ENCODE measurements at places on chromosomes 16 and 17. TPM values are rescaled to one million over a fixed set of nuclear protein-coding genes. Genes with fewer than 3 reads are reported as not detected.

The FN3K gene
- 1.7 TPM for total RNA-seq

DNA sequence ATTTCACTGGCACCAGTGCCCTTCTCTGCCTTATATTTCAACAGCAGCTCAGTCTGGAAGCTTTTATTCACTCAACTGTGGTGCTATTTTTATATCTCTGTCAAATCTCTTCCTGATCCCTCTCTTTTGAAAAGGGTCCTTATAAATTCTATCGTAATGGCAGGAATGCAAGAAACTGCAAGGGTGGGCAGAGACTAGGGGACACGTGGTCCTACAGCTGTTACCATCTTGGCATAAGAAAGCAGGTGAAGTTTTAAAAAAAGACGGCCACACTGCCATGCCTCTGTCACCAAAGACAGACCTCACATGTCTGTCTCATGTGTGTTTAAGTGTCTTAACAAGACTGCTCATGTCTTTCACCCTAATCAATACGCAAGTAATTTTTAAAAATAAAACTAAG is 368.4 kb upstream of the CDH11 start:
- H3K36me3 ChIP-seq, result no peaks in the 10 kb centered on the region
- H3K4me3 ChIP-seq, result no peak overlapping the region
- H3K27ac ChIP-seq, result no peak overlapping the region
- peaks cover 12% of the 10 kb centered on the region for H3K4me1 ChIP-seq
- peaks cover 3% of the 10 kb centered on the region for H3K27me3 ChIP-seq

The CDRT15 gene
- total RNA-seq, result not detected

DNA sequence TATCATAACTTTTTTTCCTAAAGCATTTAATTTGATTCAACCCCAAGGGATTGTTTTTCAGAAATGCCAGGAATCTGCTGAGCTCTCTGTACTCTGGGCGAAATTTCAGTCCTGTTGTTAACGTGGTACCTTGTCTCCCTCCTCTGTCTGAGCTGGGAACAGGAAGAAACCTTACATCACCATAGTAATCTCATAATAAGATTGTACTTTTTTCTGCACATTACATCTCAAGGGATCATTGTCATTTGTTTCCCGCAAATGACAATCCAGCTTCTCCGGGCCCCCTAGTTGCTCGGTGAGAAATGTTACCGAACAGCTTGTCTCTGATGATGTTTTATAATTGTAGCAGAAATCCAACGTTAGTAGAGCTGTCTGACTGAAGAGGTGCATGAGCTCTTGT is 152.7 kb upstream of the ERCC4 start:
- DNase-seq, result no peak
- H3K4me1 ChIP-seq, result no peaks in the 10 kb centered on the region
- no peaks in the 10 kb centered on the region for H3K36me3 ChIP-seq
- H3K4me3 ChIP-seq, result no peak overlapping the region

The KRT40 gene
- not detected for total RNA-seq

DNA sequence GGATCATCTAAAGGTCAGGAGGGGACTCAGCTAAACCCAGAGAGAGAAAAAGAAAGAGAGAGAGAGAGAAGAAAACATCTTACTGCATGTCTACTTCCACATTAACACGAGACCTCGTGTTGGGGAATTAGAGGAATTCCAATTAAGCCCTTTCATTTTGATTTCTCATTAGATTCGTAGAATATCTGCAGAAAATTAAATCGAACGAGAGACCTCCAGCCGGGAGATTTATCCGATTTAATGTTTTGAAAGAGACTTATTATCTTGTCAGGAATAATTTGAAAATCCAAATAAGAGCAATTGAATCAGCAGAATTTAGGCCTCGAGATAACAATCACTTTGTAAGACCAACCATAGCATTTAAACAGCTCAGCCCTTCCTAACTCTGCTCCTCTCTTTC is 175.6 kb downstream of the ABCC12 start:
- H3K27me3 ChIP-seq, result peaks cover 12% of the 10 kb centered on the region
- H3K4me3 ChIP-seq, result no peak overlapping the region
- H3K4me1 ChIP-seq, result peaks cover 8% of the 10 kb centered on the region
- no peaks in the 10 kb centered on the region for H3K36me3 ChIP-seq
- no peak for DNase-seq
- no peak overlapping the region for H3K27ac ChIP-seq

- H3K27ac ChIP-seq, result peak overlapping the region; percentile 100
- H3K4me3 ChIP-seq, result no peak overlapping the region
- H3K4me1 ChIP-seq, result peaks cover 67% of the 10 kb centered on the region
- peaks cover 10% of the 10 kb centered on the region for H3K27me3 ChIP-seq
These were observed 186.4 kb downstream of the SEC14L1 start for GRCh38 chr17:77327181-77327565.

DNA sequence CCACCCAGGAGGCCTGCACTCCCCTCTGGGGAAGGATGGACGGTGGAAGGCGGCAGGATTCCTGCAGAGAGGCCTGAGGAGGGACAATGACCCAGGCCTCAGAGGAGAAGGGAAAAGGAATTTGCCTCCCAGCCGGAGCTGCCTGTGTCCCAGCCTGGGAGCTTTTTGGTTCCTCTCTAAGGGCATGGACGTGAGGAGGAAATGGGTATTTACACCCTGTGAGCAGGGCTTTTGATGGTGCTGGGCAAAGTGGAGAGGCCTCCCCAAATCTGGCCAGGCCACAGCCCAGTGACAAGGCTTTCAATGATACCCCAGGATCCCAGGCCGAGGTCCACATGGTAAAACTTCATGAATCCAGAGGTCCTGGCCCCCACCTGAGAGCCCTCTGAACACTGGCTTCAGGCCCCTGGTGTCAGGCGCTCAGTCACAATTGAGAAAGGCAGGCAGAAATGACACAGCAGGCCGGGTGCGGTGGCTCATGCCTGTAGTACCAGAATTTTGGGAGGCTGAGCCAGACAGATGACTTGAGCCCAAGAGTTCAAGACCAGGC is 56.0 kb upstream of the DOC2B start:
- no peak for DNase-seq
- no peak overlapping the region for H3K4me3 ChIP-seq
- H3K4me1 ChIP-seq, result no peaks in the 10 kb centered on the region
- peaks cover 5% of the 10 kb centered on the region for H3K27me3 ChIP-seq
- H3K36me3 ChIP-seq, result no peaks in the 10 kb centered on the region
- H3K27ac ChIP-seq, result no peak overlapping the region

DNA sequence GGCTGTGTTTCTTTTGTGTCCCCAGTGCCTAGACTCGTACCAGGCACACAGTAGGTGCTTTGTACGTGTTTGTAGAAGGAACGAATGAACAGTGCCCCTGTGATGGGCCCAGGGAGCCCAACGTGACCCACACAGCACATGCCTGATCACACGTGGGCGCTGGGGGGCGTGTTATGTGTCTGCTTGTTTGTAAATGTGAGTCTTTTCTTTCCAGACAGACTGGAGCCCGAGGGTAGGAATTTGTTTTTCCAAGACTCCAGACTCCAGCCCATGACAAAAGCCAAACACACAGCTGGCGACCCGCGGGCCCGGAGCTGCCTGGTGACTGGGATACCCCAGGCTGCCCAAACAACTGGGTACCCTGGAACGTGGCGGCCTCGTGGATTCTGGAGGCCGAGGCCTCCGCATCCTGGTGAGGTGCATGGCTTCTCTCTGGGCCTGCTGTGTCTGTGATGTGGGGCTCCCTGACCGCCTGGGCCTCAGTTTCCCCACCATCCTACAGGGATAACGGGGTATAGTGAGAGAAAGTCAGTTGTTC is 14.9 kb upstream of the CBFA2T3 start:
- H3K27me3 ChIP-seq, result peaks cover 28% of the 10 kb centered on the region
- DNase-seq, result no peak
- no peak overlapping the region for H3K27ac ChIP-seq
- no peaks in the 10 kb centered on the region for H3K36me3 ChIP-seq

The CETP gene
- not detected for total RNA-seq

The MYH2 gene
- total RNA-seq, result not detected

DNA sequence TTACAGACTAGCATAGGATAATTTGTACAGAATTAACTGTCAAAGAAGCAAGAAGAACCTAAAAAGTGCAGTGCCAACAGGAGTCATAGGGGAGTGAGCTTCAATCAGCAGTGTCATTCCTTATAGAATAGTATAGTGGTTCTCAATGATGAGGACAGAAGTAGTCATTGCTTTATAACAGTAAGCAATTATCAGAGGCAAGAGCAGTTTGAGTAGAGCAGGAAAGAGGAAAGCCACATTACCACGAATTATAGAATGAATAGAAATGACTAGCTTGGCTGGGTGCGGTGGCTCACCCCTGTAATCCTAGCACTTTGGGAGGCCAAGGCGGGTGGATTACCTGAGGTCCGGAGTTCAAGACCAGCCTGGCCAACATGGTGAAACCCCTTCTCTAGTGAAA is 209.7 kb upstream of the TBX2 start:
- H3K36me3 ChIP-seq, result no peaks in the 10 kb centered on the region
- no peaks in the 10 kb centered on the region for H3K27me3 ChIP-seq
- no peak for DNase-seq
- no peaks in the 10 kb centered on the region for H3K4me1 ChIP-seq
- H3K4me3 ChIP-seq, result no peak overlapping the region

DNA sequence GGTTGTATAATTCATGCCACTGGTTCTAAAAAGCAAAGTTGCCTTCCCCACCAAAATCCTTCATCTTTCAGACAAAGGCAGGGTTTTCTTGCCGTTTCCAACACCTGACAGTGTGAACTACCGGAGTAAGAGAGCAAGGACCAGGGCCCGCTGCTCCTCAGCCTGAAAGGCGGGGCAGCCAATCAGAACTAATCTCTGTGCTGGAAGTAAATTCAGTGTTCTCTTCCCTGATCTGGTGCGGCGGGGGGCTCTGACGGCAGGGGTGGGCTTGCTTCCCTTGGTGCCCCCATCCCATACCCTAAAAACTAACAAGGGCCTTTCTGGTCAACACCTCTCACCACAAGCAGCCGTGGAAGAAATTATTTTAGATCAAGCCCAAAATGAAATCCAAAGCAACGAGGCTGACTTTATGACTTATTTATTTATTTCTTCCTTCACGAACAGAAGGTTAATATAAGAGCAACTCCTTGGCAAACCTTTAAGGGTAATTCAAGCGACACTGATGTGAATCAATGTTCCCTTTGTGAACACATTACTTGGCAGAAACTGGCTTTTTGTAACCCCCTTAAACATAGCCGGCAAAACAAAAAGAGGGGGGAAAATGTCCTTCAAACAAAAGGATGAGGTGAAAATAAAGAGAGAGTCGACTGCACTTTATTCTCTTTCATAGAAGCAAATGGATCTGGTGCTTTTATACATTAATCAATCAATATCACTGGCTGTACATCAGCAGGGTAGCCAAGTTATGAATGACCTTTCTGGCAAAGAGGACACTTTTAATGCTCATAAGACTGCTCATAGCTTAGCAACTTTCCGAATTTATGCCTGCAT is 189.9 kb downstream of the ZFHX3 start:
- peaks cover 28% of the 10 kb centered on the region for H3K4me1 ChIP-seq
- no peak for DNase-seq
- H3K4me3 ChIP-seq, result no peak overlapping the region
- peaks cover 16% of the 10 kb centered on the region for H3K36me3 ChIP-seq
- H3K27me3 ChIP-seq, result peaks cover 3% of the 10 kb centered on the region
- H3K27ac ChIP-seq, result peak overlapping the region; percentile 70

DNA sequence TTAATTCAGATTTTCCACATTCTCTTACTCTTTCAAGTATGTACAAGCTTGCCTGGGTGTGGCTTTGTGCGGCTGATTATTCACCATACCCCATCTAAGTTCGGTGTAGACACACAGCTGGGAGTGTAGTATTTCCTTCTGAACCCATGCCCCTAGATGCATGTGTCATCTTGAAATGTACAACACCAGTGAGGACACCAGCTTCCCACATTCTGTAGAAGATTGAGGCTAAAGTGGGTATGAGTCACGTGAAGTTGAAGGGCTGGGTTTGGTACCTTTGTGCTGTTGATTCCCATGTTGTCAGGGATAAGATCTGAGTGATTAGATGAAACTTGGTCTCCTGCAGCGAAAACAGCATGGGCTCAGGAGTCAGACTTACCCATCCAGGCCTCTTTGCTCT is 14.6 kb upstream of the DHX8 start:
- peak overlapping the region; percentile 99 for H3K27ac ChIP-seq
- 0 out of 2 replicates have a peak, but pooled peaks cover 4% of the 10 kb centered on the region for H3K36me3 ChIP-seq
- H3K4me3 ChIP-seq, result peak overlapping the region; percentile 73
- peak; percentile 95 for DNase-seq
- peaks cover 5% of the 10 kb centered on the region for H3K27me3 ChIP-seq

The KRT24 gene
- not detected for total RNA-seq

- H3K36me3 ChIP-seq, result no peaks in the 10 kb centered on the region
- DNase-seq, result no peak
- H3K27me3 ChIP-seq, result no peaks in the 10 kb centered on the region
- no peaks in the 10 kb centered on the region for H3K4me1 ChIP-seq
- H3K4me3 ChIP-seq, result no peak overlapping the region
- no peak overlapping the region for H3K27ac ChIP-seq
These were observed 277.1 kb downstream of the KCNJ2 start for GRCh38 chr17:70446446-70446845.

GRCh38 chr17:27985736-27986399 is 56.6 kb upstream of the NLK start:
- H3K27ac ChIP-seq, result no peak overlapping the region
- H3K36me3 ChIP-seq, result no peaks in the 10 kb centered on the region
- H3K4me3 ChIP-seq, result no peak overlapping the region

The GTF3C1 gene
- total RNA-seq, result 84.5 TPM

GRCh38 chr16:89352091-89352681 is 134.7 kb downstream of the ZNF778 start:
- no peak for DNase-seq
- peaks cover 52% of the 10 kb centered on the region for H3K4me1 ChIP-seq
- peaks cover 3% of the 10 kb centered on the region for H3K27me3 ChIP-seq
- no peak overlapping the region for H3K4me3 ChIP-seq

DNA sequence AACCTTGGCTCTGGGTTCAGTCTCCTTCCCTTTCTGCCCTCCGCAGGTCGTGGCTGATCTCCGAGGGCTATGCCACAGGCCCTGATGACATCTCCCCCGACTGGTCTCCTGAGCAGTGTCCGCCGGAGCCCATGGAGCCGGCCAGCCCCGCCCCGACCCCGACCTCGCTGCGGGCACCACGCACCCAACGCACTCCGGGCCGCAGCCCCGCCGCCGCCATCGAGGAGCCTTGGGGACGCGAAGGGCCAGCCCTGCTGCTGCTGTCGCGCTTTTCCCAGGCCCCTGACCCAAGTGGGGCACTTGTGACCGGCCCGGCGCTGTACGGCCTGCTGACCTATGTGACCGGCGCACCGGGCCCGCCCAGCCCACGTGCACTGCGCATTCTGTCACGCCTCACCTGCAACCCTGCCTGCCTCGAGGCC is 5.1 kb downstream of the ARMC5 start:
- no peaks in the 10 kb centered on the region for H3K27me3 ChIP-seq
- peaks cover 14% of the 10 kb centered on the region for H3K4me1 ChIP-seq
- no peak overlapping the region for H3K4me3 ChIP-seq

GRCh38 chr17:66859353-66859752 is 24.4 kb downstream of the CACNG5 start:
- no peak overlapping the region for H3K4me3 ChIP-seq
- H3K27me3 ChIP-seq, result peaks cover 15% of the 10 kb centered on the region
- no peaks in the 10 kb centered on the region for H3K36me3 ChIP-seq

The FBXO39 gene
- not detected for total RNA-seq

The TBC1D3K gene
- 0.20 TPM for total RNA-seq

Data from HFFc6 (cell line).